Retina (tissue), 1 donor: ENCODE measurements at places on chromosomes 6 and 20.

DNA sequence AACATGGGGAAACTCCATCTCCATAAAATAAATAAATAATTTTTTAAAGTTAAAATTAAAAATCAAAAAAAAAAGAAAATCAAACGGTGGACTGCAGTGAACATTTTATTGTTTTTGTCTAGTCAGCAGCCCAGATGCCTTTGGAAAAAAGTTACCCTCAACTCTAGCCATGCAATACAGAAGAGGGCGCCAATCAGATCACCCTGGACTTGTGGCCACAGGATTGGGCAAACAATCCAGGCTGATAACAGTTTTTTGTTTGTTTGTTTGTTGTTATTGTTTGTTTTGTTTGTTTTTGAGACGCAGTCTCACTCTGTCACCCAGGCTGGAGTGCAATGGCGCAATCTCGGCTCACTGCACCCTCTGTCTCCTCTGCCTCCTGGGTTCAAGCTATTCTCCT lies 30.5 kb upstream of the NELFCD start:
- no peak for DNase-seq

DNA sequence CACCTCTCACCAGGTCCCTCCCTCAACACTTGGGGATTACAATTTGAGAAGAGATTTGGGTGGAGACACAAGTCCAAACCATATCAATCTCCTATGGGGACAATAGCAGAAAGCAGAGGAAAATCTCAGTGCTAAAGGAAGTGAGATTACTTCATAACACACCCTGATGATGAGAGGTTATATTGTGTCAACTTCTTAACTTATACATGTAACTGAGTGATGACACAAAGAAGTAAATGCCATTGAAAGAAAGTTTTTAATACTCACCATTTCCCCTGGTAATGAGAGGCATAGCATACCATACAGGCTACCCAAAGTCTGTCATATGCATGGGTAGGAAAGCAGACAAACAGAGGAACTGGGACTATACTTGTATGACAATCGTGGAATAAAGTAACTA lies 137.2 kb downstream of the MMUT start:
- no peak for DNase-seq

GRCh38 chr6:4512051-4512471 lies 264.1 kb upstream of the CDYL start:
- DNase-seq: no peak

GRCh38 chr20:61833807-61834610 lies 231.7 kb downstream of the TAF4 start:
- DNase-seq: no peak

DNA sequence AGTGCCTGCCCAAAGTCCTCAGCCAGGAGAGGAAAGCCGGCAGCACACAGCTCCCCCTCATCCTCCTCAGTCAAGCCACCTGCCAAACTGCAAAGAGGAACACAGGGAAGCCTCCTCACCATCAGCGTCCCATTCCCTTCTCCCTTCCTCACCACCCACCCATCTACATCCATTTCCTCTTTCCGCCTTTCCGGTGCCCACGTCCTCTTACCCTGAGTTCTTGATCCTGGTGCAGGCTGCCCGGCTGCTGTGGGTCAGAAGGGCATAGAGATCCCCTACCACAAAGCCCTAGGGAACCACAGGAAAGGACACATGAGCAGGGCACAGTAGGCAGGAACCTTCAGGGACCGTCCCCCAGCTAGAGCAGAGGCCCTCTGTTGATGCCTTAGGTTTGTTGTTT lies 6.0 kb downstream of the GNMT start:
- no peak for DNase-seq

DNA sequence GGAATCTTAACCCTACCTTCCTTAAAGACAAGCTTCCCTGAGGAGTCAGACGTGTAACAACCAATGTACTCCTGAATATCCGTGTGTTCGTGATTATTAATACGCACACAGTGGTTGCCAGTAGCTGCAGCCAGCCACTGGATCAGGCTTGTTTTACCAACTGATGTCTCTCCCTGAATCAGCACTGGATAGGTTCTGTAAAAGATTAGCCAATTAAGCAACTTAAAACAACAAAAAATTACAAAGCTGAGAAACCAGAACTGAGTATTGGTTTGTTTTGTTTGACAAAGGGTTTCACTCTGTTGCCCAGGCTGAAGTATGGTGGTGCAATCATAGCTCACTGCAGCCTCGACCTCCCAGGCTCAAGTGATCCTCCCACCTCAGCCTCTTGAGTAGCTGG lies 69.3 kb downstream of the MDN1 start:
- DNase-seq: no peak

DNA sequence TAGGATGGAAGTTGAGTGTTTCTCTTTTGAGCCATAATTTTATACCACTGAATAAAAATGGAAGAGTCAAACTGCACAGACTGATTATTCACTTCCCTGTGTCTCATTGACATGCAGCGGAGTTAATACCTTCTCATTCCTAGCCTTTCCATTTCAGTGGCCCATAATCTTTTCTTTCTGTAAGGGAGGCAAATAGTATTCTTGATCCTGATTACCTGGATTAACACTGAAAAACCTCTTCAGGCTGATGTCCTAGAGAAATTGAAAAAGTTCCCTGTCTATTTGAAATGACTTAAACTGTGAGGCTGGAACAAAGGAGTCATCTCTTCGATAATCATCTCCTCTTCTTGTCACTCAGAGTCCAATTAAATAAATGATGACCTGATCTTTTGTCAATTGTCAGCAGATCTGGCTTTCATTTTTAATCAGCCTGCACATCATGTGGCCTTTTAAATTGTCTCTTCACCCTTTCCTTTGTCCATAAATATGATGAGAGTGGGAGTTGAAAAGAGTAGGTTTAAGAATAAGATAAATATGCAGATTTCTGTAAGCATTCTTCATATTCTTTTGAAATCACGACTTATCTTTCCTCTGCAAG lies 713.0 kb downstream of the EPM2A start:
- DNase-seq: peak; percentile 39

DNA sequence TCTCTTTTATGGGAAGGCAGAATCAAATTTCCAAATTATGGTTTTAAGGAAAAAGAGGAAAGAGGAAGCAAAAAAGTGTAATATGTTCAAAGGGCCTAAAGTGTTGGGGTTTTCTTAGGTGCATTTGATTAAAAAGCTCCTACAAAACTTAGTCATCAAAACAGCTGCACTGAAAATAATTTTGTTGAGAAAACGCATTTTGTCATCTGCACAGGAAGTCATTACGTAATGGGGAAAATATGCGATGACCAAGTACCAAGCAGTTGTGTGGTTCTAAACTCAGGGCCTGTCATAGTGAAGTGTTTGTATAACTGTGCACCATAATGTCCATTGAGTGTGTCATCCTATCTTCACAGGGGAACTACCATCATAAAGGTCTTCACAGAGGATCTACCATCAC lies 15.6 kb downstream of the HAO1 start:
- DNase-seq: no peak

- no peak for DNase-seq
Measured at GRCh38 chr6:7016226-7016625, 91.5 kb upstream of the RREB1 start.

DNA sequence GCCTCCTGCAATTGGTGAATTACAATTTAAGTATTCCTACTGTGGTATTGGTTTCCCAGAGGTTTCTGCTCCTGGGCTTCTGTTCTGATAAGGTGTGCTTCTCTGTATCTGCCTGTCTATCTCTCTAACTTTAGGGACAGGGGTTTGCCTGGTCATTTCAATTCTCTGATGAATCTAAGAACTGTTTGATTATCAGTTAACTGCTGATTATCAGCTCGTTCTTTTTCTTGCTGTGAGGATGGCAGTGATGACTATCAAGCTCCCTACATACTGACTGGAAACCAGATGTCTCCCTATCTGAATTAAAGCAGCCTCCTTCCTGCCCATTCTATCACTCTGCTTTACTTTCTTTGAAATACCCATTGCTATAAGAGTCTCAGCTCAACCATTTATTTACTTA lies 120.5 kb downstream of the INSM1 start:
- DNase-seq: no peak

GRCh38 chr20:33910056-33910455 lies 83.7 kb upstream of the RALY start:
- no peak for DNase-seq

GRCh38 chr6:123201869-123202372 lies 205.9 kb downstream of the CLVS2 start:
- DNase-seq: no peak

DNA sequence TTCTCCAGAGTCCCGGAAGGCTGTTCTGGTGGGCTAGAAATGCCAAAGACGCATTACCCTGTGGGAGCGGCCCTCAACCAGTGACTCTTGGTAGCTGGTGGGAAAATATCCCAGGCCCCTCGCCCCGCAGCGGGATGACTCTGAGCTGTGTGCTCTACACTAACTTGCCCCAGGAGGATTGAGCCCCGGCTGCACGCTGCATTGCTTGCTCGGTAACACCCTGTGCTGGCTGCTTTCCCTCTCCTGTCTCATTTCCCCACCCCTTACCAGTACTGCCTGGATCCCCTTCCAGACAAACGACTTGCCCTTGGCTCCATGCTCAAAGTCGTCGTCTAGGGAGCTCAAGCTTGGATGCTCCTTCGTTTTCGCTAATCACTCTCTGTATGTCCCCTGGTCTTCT lies 411.8 kb upstream of the SULF2 start:
- peak; percentile 63 for DNase-seq

GRCh38 chr6:134642819-134643218 lies 307.1 kb downstream of the ALDH8A1 start:
- DNase-seq: no peak

- DNase-seq: no peak
Measured at GRCh38 chr6:67888886-67889681, 746.0 kb upstream of the ADGRB3 start.

- DNase-seq: no peak
Measured at GRCh38 chr6:170160628-170161611, 130.0 kb downstream of the DLL1 start.

- DNase-seq: no peak
Measured at GRCh38 chr6:33761922-33762629, 15.4 kb upstream of the IP6K3 start.

DNA sequence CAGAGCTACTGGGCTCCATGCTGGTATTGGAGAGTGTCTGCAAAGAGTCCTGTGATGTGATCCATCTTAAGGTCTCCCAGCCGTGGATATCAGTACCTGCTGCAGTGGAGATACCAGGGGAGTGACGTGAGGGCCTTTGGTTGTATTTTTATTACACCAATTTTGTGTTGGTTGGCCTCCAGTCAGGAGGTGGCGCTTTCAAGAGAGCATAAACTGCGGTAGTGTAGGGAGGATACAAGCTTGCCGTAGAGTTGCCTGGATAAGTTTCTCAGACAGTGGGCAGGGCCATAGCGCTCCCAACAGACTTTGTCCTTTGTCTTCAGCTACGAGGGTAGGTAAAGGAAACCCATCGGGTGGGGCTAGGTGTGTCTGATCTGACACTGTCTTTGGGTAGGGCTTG lies 113.0 kb upstream of the CEP162 start:
- DNase-seq: no peak

DNA sequence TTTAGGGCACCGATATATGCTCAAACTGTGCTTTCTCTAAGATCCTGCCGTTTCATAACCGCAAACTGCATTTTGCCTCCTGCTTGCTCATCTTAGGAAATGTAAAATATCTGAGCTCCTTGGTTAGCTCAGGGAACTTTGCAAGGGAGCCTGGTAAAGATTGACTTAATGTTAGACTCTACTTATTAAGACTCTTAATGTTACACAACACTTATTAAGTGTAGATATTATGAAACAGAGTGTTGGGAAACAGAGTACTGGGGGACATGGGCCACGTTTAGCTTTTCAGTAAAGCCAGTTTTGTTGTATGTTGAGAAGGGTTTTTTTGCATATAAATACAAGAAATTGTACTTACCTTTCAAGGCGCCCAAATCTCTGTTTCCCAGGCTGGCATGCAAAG lies 1.9 kb downstream of the LTV1 start:
- no peak for DNase-seq

DNA sequence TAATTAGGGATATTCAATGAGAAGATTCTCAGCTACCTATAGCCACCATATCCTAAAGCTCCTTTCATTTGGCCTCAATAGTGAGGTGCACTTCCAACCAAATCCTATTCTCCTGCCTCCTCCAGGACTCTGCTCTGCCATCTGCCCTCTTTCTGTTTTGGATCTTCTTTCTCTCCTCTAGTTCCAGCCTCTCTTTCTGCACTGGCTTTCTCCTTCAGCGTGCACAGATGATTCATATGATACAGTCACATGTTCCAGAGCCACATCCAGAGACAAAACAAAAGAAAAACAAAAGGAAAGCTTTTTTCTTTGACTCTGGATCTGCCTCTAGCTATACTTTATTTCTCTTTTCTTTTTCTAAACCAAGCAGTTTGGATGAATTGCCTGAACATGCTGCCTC lies 531.9 kb upstream of the MAN1A1 start:
- DNase-seq: no peak

DNA sequence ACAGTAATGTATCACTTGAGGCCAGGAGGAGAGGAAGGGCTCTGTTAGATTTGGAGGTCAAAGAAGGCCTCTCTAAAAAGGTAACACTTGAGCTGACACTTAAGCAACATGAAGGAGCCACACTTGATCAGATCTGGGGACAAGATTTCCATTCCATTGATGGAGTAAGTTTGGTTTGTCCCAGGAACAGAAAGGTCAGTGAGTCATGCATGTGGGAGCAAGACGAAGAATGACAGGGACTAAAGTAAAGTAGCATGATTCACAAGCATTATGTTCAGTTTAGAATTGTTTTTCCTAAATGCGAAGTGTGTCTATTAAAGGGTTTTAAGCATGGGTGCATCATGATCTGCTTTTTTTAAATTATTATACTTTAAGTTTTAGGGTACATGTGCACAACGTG lies 47.4 kb downstream of the COL21A1 start:
- no peak for DNase-seq

DNA sequence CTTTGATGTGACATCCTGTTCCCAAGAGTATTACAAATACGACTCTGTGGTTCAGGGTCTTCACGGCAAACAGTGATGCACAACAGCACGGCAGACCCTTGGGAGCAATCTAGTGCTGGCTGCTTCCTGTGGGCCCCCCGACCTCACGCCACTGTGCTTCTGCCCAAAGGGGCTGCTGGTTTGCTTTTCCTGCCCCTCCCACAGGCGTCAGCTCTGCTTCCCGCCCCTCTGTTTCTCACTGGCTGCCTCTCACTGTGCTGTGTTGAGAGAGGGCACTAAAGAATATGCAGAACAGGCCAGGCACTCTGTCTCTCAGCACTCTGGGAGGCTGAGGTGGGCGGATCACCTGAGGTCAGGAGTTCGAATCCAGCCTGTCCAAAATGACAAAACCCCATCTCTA lies 554.5 kb upstream of the AGPAT4 start:
- no peak for DNase-seq

- DNase-seq: peak; percentile 57
Measured at GRCh38 chr20:3071610-3072529, at the start of gene OXT. Gene OXT, plus strand, starts transcription at chr20:3071620. Its CDS starts 36 bp downstream, at chr20:3071656.

GRCh38 chr6:13624871-13625288 lies 9.7 kb downstream of the NOL7 start:
- DNase-seq: no peak
